WTC11 (cell line): ENCODE measurements at places on chromosomes 4 and X. TPM values are rescaled to one million over a fixed set of nuclear protein-coding genes. Genes with fewer than 3 reads are reported as not detected.

DNA sequence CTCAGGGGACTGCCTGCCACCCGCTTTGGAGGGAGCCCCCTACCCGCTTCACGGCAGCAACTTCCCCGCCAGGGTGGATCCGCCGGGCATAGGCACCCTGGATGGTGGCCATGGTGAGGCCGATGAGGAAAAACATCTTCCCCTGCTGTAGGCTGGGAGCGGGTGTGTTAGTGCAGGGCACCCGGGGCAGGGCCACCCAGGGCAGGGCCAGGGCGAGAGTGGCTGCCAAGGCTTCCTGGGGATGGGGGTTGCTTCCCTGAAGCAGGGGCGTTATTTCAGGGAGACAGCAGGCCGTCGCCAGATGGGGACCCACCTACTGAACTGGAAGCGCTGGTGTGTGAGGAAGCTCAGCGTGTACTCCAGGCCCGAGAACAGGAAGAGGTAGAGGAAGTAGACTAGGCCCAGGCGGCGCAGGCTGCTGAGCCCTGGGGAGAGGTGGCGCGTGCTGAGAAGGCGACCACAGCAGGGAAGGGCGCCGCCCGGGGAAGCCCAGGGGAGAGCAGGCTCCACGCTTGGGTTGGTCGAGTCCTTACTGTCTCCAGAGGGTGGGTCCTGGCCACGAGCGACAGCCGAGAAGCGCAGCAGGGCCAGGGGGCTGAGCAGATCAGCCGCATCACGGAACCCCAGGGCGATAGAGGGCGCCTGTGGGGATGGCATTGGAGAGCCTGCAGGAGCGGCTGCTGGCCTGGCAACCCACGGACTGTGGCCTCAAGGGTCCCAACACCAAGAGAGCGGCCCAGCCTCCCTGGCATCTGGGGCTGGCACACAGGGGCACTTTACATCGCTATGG is 31.5 kb downstream of the NOP14 start:
- peaks cover 22% of the 10 kb centered on the region for H3K36me3 ChIP-seq
- DNase-seq = peak; percentile 64
- H3K4me1 ChIP-seq = peaks cover 19% of the 10 kb centered on the region
- no peak overlapping the region; the same call in 1 of the 2 replicates for H3K27ac ChIP-seq
- H3K4me3 ChIP-seq = no peak overlapping the region

NSUN7 gene
- 24.1 to 30.2 TPM (median 28.9 TPM) in 3 replicates for total RNA-seq

DNA sequence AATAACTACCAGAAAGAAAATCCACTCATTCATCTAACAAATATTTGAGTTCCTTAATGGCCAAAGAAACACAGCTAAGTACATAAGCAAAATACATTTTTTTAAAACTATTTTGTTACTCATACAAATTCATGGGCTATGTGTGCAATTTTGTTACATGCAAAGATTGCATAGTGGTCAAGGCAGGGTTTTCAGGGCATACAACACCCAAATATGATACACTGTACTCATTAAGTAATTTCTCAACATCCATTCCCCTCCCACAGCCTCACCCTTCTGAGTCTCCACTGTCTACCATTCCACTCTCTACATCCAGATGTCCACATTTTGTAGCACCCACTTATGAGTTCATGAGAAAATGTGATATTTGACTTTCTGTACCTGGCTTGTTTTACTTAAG is 58.2 kb downstream of the BRWD3 start:
- H3K4me1 ChIP-seq = no peaks in the 10 kb centered on the region
- H3K27me3 ChIP-seq = no peaks in the 10 kb centered on the region
- H3K4me3 ChIP-seq = no peak overlapping the region
- no peak overlapping the region for H3K27ac ChIP-seq
- peaks cover 15% of the 10 kb centered on the region for H3K36me3 ChIP-seq

SYN1 gene
- 7.1 to 8.3 TPM (median 7.3 TPM) in 3 replicates for total RNA-seq

GRCh38 chrX:134186362-134187121 is 50.4 kb upstream of the CCDC160 start:
- DNase-seq = no peak
- H3K27me3 ChIP-seq = peaks cover 15% of the 10 kb centered on the region
- H3K4me3 ChIP-seq = no peak overlapping the region
- H3K27ac ChIP-seq = no peak overlapping the region

- no peak overlapping the region for H3K27ac ChIP-seq
- H3K27me3 ChIP-seq = no peaks in the 10 kb centered on the region
- DNase-seq = no peak
These were observed 227.6 kb downstream of the NR3C2 start for GRCh38 chr4:148214529-148215166.

DNA sequence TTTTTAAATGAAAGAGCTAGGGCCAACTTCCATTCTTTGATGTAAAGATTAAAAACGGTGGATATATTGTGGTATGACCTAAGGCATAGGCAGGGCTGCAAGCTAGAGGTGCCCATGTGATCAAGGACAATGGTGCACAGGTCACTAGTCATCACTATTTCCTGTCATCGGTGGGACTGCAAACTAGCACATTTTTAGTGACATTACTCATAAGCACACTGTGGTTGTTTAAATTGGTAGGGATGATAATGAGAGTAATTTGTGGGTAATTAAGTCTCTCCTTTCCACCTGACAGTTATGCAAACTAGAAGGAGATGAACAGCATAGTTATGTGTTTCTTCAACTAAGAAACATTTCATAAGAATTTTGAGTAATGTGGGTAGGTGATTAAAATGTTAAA is 85.4 kb downstream of the GPRIN3 start:
- H3K36me3 ChIP-seq = no peaks in the 10 kb centered on the region
- no peak for DNase-seq
- peaks cover 2% of the 10 kb centered on the region; the same call in 1 of the 2 replicates for H3K4me1 ChIP-seq

DNA sequence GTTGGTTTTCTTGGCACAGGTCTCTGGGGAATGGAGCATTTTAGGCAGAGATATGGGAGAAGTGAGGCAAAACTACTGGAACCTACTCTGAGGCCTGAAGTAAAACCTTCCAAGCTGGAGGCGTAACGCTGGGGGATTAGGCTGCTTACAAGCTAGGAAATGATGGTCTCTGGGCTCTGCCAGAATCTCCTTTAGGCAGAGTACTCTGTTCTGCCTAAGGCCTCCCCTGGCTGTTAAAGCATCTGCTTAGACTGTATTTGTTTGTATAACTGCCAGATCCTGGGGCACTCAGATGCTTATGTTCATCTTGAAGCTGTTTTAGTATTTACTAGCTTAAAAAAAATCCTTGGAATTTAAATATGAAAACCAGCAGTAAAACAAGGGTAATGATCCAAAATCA is 822.2 kb downstream of the RPA4 start:
- no peaks in the 10 kb centered on the region for H3K4me1 ChIP-seq
- H3K27me3 ChIP-seq = no peaks in the 10 kb centered on the region
- no peak for DNase-seq
- H3K27ac ChIP-seq = no peak overlapping the region

DNA sequence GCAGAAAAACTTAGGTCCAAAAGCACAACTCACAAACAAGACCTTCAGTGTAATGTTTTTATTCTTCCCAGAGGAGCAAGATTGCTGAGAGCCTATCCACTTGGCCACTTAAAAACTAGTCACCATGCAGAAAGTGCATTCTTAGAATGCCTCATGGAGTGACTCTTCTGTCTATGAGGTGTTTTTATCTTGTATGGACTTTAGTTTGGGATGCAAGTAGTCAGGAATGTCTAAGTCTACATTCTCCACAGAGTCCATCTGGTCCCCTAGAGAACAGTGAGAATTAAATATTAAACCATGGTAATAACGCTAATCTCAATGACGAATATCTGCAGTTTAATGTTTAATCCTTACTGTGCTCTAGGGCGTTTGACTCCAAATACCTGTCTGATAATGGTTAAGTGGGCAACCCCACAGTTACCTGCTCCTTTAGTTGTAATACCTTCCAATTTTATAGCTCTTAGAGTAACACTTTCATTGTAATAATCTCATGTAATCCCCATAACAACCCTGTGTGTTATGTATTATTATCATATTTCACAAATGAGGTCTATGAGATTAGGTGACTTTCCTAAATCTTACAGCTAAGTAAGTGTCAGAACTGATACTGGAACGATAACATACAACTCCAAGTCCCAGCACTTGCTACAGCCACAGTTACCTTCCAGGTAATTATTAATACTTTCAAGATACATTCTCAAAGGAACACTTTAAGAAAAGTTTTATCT is 235.6 kb upstream of the JADE1 start:
- DNase-seq = no peak
- peaks cover 12% of the 10 kb centered on the region for H3K36me3 ChIP-seq
- H3K4me1 ChIP-seq = peaks cover 55% of the 10 kb centered on the region
- no peaks in the 10 kb centered on the region for H3K27me3 ChIP-seq
- peak overlapping the region; percentile 20; the same call in 1 of the 2 replicates for H3K27ac ChIP-seq

DNA sequence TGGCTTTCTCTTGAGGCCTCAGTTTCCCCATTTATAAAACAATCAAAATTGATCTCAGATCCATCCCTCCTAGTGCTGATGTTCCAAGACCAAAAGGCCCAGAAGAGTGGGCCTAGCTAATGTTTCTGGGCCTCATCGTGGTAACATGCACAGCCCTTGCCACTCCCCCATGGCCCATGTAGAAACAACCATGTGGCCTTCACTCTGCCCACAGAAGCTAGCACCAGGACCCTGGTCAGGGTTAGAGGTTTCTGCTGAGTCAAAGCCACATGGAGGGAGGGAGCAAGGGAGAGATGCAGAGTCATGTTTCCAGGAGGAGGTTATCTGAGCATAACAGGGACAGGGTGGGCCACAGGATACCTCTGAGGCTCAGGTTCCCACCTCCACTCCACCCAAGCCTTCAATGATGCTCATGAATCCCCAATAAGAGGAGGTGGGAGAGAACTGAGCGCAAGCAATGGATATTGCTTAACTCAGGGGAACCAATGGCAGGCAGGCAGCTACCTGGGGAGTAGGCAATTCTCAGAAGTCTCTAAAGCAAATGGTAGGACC is 16.9 kb downstream of the OTUD5 start:
- peaks cover 42% of the 10 kb centered on the region for H3K4me1 ChIP-seq
- DNase-seq = no peak
- peaks cover 14% of the 10 kb centered on the region for H3K36me3 ChIP-seq

DNA sequence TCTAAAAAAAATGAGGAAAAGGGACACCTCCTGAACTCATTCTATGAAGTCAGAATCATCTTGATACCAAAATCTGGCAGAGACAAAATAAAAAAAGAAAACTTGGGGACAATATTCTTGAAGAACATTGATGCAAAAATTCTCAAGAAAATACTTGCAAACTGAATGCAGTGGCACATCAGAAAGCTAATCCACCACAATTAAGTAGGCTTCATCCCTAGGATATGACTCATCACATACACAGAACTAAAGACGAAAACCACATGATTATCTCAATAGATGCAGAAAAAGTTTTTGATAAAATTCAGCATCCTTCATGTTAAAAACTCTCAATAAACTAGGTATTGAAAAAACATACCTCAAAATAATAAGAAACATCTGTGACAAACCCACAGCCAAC is 98.3 kb downstream of the FAM47B start:
- no peak overlapping the region for H3K27ac ChIP-seq
- no peak overlapping the region for H3K4me3 ChIP-seq
- no peaks in the 10 kb centered on the region for H3K36me3 ChIP-seq
- no peaks in the 10 kb centered on the region for H3K4me1 ChIP-seq

CNGA1 gene
- 0.50 to 1.9 TPM (median 1.1 TPM) in 3 replicates for total RNA-seq

- no peak for DNase-seq
- no peak overlapping the region for H3K27ac ChIP-seq
- no peaks in the 10 kb centered on the region; the same call in 1 of the 2 replicates for H3K27me3 ChIP-seq
- no peak overlapping the region for H3K4me3 ChIP-seq
- no peaks in the 10 kb centered on the region for H3K4me1 ChIP-seq
These were observed 62.5 kb downstream of the RGS12 start for GRCh38 chr4:3355266-3355748.

GRCh38 chrX:107842715-107843400 is 17.2 kb downstream of the MID2 start:
- H3K27ac ChIP-seq = no peak overlapping the region
- H3K36me3 ChIP-seq = no peaks in the 10 kb centered on the region
- H3K4me1 ChIP-seq = no peaks in the 10 kb centered on the region
- H3K4me3 ChIP-seq = no peak overlapping the region
- H3K27me3 ChIP-seq = no peaks in the 10 kb centered on the region

GRCh38 chr4:23297327-23297726 is 592.5 kb downstream of the PPARGC1A start:
- H3K4me3 ChIP-seq = no peak overlapping the region
- H3K4me1 ChIP-seq = peaks cover 3% of the 10 kb centered on the region; the same call in 1 of the 2 replicates
- H3K27me3 ChIP-seq = no peaks in the 10 kb centered on the region
- DNase-seq = peak; percentile 13
- no peak overlapping the region for H3K27ac ChIP-seq

DNA sequence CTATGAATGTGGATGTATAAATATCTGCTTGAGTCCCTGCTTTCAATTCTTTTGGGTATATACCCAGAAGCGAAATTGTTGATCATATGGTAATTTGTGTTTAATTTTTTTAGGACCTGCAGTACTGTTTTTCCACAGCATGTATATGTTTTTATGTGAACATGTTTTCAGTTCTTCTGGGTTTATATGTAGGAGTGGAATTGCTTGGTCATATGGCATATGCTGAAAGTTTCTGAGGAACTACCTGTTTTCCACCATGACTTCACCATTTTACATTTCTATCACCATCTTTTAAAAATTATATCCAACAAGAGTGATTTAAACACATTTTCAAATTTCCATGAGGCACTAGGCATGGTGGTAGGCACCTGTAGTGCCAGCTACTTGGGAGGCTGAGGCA is 8.2 kb downstream of the PPAT start:
- H3K4me3 ChIP-seq = no peak overlapping the region
- no peak for DNase-seq
- H3K27me3 ChIP-seq = no peaks in the 10 kb centered on the region
- peaks cover 55% of the 10 kb centered on the region for H3K4me1 ChIP-seq
- H3K27ac ChIP-seq = no peak overlapping the region

DNA sequence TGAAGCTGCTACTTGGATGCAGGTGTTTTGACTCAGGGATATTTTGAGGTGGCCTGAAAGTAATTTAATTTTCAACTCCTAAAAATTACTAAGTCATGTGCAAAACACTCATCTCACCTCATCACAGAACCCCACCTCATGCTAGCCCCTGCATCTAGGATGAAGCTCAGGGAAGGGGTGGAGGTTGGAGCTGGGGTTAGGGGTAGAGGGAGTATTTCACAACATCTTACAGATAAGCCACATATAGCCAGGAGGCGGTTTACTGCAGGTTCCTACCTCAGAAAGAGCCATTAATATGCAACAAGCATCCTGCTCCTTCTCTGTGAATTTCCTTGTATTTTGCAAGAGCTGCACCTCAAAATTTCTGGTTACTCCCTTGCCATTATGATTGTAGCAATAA is 70.5 kb upstream of the TSPAN5 start:
- H3K4me1 ChIP-seq = peaks cover 3% of the 10 kb centered on the region
- peaks cover 10% of the 10 kb centered on the region for H3K27me3 ChIP-seq
- no peak for DNase-seq
- H3K27ac ChIP-seq = no peak overlapping the region
- H3K36me3 ChIP-seq = peaks cover 15% of the 10 kb centered on the region

GRCh38 chrX:155086202-155086840 is 15.0 kb downstream of the BRCC3 start:
- H3K27ac ChIP-seq = peak overlapping the region; percentile 36; the same call in 1 of the 2 replicates
- H3K4me1 ChIP-seq = 0 out of 2 replicates have a peak, but pooled peaks cover 3% of the 10 kb centered on the region
- peak; percentile 69 for DNase-seq
- no peaks in the 10 kb centered on the region for H3K27me3 ChIP-seq
- H3K36me3 ChIP-seq = peaks cover 10% of the 10 kb centered on the region

DCAF12L1 gene
- 1.2 to 1.9 TPM (median 1.6 TPM) in 3 replicates for total RNA-seq
